ENCODE measurements at places on chromosomes 3 and 15.

- peak; percentile 28 for DNase-seq
Observed at GRCh38 chr15:74906067-74906449, 593 bp downstream of the FAM219B start.

DNA sequence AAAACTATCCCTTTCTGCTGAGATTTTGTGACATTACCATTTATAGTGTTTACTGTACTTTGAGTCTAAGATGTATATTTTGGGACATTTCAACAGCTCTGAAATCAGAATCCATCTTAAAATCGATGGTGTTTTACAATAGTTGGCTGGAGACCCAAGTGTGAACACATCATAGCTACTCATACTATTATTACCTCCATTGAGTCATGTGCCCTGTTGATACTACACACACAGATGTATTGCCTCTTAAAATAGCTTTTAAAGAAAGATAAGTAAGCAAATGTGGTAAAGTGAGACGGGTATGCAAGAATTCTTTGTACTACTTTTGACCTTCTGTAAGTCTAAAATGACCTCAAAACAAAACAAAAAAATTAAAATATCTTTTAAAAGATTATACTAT lies 6.7 kb downstream of the LMOD3 start:
- no peak for DNase-seq

- DNase-seq: no peak
Observed at GRCh38 chr15:93029214-93029835, 59.7 kb downstream of the RGMA start.

- no peak for DNase-seq
Observed at GRCh38 chr3:192434186-192434585, 293.2 kb downstream of the FGF12 start.

GRCh38 chr3:146342989-146343388 lies 92.1 kb upstream of the PLSCR4 start:
- DNase-seq: no peak

DNA sequence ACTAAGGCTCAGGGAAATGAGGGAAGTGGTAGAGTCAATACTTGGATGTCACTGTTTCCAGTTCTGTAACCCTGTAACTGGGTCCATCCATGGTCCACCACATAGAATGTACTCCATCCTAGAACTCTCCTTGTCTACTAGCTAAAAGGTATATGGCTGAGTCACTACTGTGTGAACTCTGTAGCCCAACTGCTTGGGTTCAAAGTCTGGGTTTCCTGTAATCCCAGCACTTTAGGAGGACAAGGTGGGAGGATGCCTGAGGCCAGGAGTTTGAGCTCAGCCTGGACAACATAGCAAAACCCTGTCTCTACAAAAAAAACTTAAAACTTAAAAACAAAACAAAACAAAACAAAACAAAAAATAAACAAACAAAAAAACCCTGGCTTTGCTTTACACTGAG lies 5.3 kb upstream of the DIS3L start:
- no peak for DNase-seq

DNA sequence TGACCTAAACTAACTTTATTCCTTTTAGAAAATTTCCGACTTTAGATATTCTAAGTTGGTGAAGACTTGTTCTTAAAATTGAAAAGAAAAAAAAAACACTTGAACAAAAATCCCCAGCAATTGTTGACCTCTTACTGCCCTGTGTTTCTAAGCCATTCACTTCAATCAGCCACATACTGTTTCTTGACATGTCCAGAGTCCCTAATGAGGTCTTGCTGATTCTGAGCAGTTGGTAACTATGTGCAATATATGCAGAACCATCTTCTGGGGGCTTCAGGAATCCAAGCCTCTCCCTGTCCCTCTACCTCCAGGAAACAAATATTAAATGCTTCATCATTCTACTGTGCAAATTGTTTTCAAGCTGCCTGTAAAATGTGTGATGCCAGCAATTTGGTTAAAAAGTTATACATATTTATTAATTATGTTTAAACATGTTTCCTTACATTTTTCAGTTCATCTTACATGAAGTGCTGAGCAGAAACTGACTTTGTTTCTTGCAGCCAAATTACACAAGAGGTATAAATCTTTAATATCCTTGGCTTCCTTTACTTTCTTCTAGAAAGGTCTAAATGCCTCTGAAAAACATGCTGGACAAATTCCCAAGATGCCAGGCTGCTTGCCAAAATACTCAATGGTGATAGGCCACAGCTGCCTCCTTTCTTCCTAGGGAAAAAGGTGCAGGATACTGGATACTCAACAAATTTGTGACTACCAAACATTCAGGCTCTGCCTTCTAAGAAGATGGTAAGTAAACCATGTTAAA lies 19.8 kb upstream of the GYG1 start:
- no peak for DNase-seq

DNA sequence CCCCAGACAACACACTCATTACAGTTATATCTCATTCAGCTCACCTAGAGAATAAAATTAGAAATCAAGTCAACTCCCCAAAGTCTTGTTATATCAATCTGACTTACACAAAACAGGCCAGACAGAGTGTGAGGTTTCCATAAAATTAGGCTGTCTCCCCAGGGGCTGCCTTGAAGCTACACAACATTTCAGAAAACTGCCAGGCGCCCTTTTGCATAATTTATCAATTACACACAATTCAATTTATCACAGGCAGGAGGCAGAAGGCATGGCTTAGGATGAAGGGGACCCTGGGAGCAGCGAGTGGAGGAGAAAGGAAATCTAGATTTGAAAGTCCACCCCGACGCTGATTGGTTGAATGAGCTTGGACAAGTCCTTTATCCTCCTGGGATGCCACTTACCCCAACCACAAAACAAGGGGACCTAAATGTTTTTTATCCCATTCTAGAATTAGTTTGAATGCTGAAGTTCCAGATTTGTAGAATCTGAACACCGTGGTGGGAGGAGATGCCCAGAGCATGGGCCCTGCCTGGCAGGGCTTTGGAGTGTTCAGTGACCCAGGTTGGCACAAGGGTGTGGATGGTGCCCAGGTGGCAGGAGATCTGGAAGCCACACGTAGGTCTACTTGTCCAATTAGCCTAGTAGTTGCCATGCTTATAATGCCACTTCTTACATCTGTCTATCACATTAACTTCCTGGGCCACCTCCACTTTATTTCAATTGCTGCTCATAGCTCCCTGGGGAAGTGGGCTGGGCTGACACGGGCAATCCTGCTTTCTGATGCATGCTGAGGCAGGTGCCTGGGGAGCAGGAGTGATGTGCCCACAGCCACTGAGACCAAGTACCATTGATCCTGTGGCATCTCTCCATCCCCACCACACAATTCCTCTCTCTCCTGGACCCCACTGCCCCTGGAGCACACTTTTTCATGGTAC lies 119.8 kb upstream of the TLE3 start:
- DNase-seq: no peak
